ENCODE measurements at places on chromosomes 16 and 17.

GRCh38 chr16:89880477-89881367, 7.3 kb downstream of the TCF25 start:
- no peak for DNase-seq

- no peak for DNase-seq
These were observed 128.5 kb upstream of the RBL2 start for GRCh38 chr16:53305743-53306142.

- DNase-seq, result no peak
These were observed 53.0 kb downstream of the GPRC5B start for GRCh38 chr16:19831678-19832077.

GRCh38 chr16:29662729-29663015, 375 bp upstream of the SPN start:
- DNase-seq, result peak; percentile 59

- no peak for DNase-seq
These were observed 5.7 kb downstream of the CTRB1 start for GRCh38 chr16:75224306-75225082.

- no peak for DNase-seq
These were observed 102.0 kb downstream of the OR1D5 start for GRCh38 chr17:2961446-2961845.

GRCh38 chr17:79819085-79819484, 20.2 kb downstream of the CBX4 start:
- DNase-seq, result no peak

GRCh38 chr17:52660692-52661091, 502.2 kb upstream of the CA10 start:
- no peak for DNase-seq
